ENCODE measurements at places on chromosomes 16 and 17.

DNA sequence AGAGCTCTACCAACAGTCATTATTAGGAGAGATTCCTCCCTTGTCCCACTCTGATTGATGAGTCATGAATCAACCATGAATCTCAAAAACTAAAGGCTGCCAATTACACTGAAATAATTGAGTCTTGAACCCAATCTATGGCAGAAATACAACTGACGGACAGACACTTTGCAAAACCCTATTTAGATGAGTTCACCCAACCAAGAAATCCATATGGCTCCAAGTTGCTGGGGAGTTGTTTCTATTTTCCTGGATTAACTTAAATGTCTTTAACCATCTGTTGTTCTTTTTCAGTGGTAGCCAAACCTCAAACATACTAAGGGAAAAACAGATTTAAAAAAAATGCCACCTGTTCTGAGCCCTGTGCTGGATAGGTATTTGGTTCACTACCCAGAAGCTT is 151.0 kb downstream of the SHISA9 start:
- no peak for DNase-seq

- DNase-seq: no peak
Observed at GRCh38 chr17:32746280-32746679, 130.6 kb downstream of the MYO1D start.

GRCh38 chr17:9645851-9646545 is 681 bp downstream of the USP43 start:
- peak; percentile 37 for DNase-seq

GRCh38 chr17:75549246-75550138 is 24.0 kb downstream of the LLGL2 start:
- no peak for DNase-seq

GRCh38 chr16:9092978-9093344 is 1.5 kb downstream of the HAPSTR1 start:
- DNase-seq: no peak

GRCh38 chr17:1435326-1435725 is 20.7 kb downstream of the CRK start:
- no peak for DNase-seq

Data from left hindlimb (tissue), 1 donor.